ENCODE measurements at places on chromosomes 5 and 9.

DNA sequence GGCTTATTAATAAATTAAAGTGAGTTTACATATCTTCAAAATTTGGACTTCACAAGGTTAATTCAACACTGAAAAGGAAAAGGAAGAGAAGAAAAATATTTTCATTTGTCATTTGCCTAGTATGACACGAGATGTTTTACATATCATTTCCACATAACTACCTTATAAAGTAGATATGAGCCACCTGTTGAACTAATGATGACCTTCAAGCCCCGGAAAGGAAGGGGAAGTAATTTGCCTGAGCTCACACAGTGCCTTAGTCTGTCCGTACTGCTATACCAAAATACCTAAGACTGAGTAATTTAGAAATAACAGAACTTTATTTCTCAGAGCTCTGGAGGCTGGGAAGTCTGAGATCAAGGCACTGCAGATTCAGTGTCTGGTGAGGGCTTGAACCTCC lies 17.9 kb downstream of the CMYA5 start:
- no peak for DNase-seq

GRCh38 chr9:122366074-122366660 lies 4.7 kb upstream of the PTGS1 start:
- DNase-seq: no peak

- no peak for DNase-seq
Measured at GRCh38 chr9:92163276-92163675, 48.1 kb upstream of the SPTLC1 start.

- peak; percentile 23 for DNase-seq
Measured at GRCh38 chr9:136754626-136755301, 3.3 kb downstream of the LCN8 start.

DNA sequence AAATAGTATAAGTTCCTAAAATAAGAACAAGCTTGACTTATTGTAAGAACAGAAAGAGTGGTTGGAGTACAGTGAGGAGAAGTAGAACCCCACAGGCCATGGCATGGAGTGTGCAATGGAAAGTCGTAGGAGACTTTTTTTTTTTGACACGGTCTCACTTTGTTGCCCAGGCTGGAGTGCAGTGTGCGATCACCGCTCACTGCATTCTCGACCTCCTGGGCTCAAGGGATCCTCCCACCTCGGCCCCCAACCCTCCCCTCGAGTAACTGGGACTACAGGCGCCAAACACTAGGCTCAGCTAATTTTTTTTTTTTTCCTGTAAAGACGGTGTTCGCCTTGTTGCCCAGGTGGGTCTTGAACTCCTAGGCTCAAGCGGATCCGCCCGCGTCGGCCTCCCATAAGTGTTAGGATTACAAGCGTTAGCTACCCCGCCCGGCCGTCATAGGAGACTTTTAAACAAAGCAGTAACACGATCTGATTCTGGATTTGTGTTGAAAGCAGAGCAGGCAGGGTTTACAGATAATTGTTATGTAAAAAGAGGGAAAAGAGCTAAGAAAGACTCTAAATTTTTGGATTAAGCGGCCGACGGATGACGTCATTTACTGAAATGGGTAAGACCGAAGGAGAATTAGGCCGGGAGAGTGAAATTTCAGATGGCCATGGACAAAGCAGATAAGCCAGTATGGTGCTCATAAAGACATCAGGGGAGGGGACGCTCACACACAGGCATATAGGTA lies 752 bp downstream of the TSTD2 start:
- DNase-seq: peak; percentile 82

- no peak for DNase-seq
Measured at GRCh38 chr9:130213911-130214761, 41.9 kb downstream of the NCS1 start.

GRCh38 chr5:111439473-111440075 lies 72.8 kb downstream of the STARD4 start:
- no peak for DNase-seq

DNA sequence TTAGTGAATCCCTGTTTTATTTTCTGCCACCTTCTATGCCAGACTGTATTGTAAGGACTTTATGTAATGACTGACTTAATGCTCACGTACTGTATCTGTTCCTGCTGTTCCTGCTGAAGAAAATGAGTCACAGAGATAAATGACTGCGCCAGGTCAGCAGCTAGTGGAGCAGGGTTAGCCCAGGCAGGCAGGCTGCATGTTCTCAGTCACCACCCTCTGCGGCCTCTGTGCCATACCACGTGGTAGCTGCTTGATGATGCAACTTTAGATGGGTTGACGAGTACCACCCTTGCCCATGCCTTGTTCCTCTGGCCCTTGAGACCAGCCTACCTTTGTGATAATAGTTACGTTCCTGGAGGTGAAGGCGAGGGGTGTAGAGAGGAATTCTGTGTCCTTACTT lies 161.9 kb downstream of the TRIO start:
- DNase-seq: no peak

- DNase-seq: no peak
Measured at GRCh38 chr9:81552581-81552991, 136.8 kb downstream of the TLE1 start.

DNA sequence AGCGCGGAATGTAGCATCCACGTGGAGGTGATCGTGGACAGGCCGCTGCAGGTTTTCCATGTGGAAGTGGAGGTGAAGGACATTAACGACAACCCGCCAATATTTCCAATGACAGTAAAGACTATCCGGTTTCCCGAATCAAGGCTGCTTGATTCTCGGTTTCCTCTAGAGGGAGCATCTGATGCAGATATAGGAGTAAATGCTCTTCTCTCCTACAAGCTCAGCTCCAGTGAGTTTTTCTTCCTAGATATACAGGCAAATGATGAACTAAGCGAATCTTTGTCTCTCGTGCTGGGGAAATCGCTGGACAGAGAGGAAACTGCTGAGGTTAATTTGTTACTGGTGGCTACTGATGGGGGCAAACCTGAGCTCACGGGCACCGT lies 598 bp downstream of the PCDHA2 start:
- DNase-seq: no peak

GRCh38 chr5:63022403-63022802 lies 443.8 kb downstream of the LRRC70 start:
- no peak for DNase-seq

DNA sequence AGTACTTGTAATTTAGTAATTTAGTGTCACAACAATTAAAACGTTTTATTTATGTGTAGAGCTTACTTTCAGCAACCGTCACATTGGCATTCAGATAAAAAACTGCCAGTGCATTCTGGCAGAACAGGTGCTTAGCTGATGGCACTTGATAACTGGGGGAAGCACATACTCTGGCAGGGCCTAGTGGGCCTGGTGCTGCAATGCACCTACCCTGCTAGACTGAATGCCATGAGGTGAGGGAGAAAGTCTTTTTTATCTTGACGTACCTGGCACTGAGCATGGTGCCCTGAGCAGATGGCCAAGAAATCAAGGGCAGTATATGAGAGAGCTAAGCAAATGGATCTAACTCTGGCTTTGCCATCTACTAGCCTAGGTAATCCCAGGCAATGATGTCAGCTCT lies 280.6 kb upstream of the EFNA5 start:
- DNase-seq: no peak

GRCh38 chr5:81639556-81639955 lies 111.3 kb downstream of the SSBP2 start:
- DNase-seq: no peak

- DNase-seq: no peak
Measured at GRCh38 chr5:66351813-66352212, 207.7 kb downstream of the SREK1 start.

GRCh38 chr5:69517763-69518212 lies 25.2 kb downstream of the OCLN start:
- peak; percentile 73 for DNase-seq

DNA sequence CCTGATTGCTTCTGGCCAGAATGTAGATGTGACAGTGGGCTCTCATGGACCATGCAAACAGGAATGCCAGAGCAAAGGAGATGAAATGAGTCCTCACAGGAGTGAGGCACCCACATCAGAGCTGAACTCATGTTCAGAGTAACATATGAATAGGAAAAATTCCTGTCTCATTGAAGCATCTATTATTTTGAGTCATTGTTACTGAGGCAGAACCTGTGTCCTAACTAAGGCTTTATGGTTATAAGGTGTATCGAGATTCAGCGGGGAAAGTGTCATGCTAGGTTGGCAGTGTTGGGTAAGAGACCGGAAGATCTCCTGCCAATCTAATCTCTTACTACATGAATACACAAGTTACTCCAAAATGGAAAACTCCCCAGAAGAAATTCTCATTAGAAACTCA lies 304.1 kb downstream of the TRPM3 start:
- no peak for DNase-seq

DNA sequence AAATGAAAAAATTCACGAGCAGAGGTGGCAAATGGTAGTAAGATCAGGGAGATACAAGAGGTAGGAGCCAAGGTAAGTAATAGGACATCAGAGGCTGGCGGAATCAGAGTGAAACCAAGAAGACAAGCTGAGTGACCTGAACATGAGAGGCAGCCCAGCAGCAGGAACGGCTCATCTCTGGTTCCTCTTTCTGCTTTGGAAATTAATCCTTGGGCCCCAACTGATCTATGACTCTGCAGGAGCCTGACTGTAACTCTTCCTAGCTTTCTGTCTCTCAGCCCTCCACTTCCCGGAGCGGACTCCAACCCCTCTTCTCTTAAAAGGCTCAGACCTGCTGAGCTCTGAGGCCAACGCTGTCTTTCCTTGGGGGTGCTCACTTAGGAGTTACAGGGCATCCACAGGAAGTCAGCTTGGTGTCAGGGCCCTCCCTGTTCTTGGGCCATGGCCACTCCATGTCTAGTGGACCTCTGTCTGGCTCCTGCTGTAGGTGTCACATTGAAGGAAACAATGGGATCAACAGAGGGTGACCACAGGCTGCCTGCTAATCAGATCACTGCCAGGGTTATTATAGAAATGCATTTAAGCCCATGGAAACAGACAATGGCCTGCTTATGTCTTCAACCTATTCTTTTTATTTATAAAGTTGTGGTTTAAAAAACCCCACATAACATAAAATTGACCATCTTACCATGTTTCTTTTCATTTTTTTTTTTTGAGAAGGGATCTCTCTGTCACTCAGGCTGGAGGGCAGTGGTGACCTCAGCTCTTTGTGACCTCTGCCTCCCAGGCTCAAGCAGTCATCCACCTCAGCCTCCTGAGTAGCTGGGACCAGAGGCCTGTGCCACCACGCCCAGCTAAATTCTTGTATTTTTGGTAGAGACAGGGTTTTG lies 22.5 kb upstream of the SHB start:
- peak; percentile 68 for DNase-seq
